ENCODE measurements at places on chromosomes 6 and 20. TPM values are rescaled to one million over a fixed set of nuclear protein-coding genes. Genes with fewer than 3 reads are reported as not detected.
A peak's percentile ranks its signal among the peaks of the same experiment; 100 is the strongest.

DNA sequence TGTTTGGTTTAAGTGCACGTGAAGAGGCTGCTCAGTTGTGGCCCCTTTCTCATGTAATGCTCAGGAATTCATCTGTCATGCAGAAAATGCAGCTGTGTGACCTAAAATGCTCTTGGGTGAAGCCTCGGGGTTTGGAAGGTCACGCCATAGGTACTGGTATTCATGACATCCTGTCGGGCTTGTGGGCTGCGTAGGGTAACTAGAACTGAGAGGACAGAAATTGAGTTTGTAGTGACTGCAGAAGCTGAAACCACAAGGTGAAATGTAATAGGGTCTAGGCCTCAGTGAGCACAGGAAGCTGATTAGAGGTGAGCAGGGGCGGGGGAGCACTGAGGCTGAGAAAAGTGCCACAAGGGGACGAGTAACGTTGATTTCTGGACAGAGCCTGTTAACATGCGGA, 128.8 kb downstream of the SOBP start:
- no peak overlapping the region for H3K4me3 ChIP-seq
- H3K4me1 ChIP-seq = peaks cover 13% of the 10 kb centered on the region
- H3K27me3 ChIP-seq = no peaks in the 10 kb centered on the region
- H3K27ac ChIP-seq = no peak overlapping the region
- DNase-seq = no peak

DNA sequence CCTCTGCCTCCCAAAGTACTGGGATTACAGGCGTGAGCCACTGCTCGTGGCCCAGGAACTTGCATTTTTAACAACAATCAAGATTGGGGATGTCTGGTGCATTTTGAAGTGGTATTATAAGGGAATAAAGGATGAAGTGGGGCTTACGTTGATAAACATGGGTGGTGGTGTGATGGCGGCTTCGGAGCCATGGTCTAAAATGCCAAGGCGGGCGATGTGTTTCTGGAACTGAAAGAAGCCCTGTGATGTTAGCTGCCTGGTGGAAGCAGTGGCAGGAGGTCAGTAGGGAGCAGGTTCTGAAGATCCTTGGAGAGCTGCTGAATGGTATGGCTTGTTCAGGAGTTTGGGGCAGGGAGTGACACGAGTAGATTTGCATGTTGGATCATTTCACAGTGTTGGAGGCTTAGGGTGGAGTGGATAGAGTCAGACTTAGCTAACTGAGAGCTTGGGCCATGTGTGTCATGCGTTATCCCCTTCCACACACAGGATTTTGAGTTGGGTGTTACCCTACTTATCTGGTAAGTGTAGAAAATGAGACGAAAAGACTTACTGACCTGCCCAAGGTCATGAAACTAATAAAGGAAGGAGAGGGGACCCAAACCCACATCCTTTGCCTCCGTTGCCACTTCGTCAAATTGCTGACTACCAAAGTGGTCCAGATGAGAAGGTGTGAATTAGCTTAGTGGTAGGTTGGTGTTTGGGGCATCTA, 1.5 kb downstream of the NELFCD start:
- H3K4me3 ChIP-seq = no peak overlapping the region
- no peak for DNase-seq
- peaks cover 8% of the 10 kb centered on the region for H3K36me3 ChIP-seq
- peaks cover 3% of the 10 kb centered on the region for H3K4me1 ChIP-seq

GRCh38 chr20:34249291-34249690, 8.1 kb downstream of the ASIP start:
- H3K36me3 ChIP-seq = no peaks in the 10 kb centered on the region
- DNase-seq = no peak
- H3K4me1 ChIP-seq = no peaks in the 10 kb centered on the region
- H3K27ac ChIP-seq = no peak overlapping the region
- no peak overlapping the region for H3K4me3 ChIP-seq
- H3K27me3 ChIP-seq = no peaks in the 10 kb centered on the region

- no peak overlapping the region for H3K27ac ChIP-seq
- no peaks in the 10 kb centered on the region for H3K36me3 ChIP-seq
- no peak for DNase-seq
- H3K4me1 ChIP-seq = no peaks in the 10 kb centered on the region
- H3K27me3 ChIP-seq = no peaks in the 10 kb centered on the region
Observed at GRCh38 chr6:156111913-156112312, 656.3 kb upstream of the NOX3 start.

- no peak overlapping the region for H3K4me3 ChIP-seq
- no peaks in the 10 kb centered on the region for H3K36me3 ChIP-seq
- peaks cover 19% of the 10 kb centered on the region for H3K4me1 ChIP-seq
Observed at GRCh38 chr6:106090001-106090400, 3.9 kb downstream of the PRDM1 start.

- H3K27ac ChIP-seq = no peak overlapping the region
- peak overlapping the region; percentile 38 for H3K4me3 ChIP-seq
Observed at GRCh38 chr20:32208499-32209154, 947 bp downstream of the POFUT1 start.

DNA sequence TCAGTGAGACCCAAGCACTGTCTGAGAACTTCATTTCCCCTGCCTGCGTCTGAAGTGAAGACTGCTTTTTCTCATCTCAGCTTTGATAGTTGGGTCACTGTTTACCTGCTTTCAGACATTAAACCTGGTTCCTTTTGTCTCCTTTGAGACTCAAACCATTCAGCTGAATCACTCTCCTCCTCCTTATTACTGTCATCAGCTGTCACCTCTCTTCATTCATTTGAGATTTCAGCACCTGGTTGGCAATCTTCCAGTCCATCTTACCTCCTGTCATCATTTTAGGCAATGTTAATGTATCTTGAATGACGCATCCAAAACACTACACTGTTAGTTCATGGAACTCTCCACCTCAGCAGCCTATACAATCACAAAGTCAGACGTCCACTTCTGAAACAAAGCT, 34.3 kb upstream of the SOX4 start:
- H3K27me3 ChIP-seq = no peaks in the 10 kb centered on the region
- H3K36me3 ChIP-seq = no peaks in the 10 kb centered on the region
- H3K27ac ChIP-seq = no peak overlapping the region
- no peak for DNase-seq
- H3K4me1 ChIP-seq = no peaks in the 10 kb centered on the region

DNA sequence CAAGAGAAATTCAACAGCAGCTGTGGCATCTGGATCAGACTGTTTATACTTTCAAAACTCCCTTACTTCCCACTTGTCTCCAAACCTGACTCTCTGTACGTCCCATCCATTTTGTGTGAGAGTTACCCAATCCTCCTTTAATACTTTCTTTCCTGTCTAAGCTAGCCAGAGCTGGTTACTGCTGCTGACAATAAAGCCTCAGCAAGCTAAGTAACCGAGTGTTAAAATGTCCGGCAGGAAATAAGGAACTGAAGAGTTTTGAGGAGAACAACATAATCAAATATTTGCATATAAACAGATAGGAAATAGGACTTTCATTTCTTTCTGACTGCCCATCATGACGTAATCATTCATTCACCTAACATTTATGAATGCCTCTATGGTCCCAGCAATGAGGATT, 11.6 kb downstream of the TMEM30A start:
- peaks cover 23% of the 10 kb centered on the region for H3K4me1 ChIP-seq
- H3K4me3 ChIP-seq = no peak overlapping the region
- H3K27me3 ChIP-seq = no peaks in the 10 kb centered on the region

- H3K4me3 ChIP-seq = no peak overlapping the region
- DNase-seq = no peak
- no peak overlapping the region for H3K27ac ChIP-seq
- no peaks in the 10 kb centered on the region for H3K4me1 ChIP-seq
- no peaks in the 10 kb centered on the region for H3K36me3 ChIP-seq
Observed at GRCh38 chr6:148999501-148999900, 252.7 kb downstream of the UST start.

GRCh38 chr6:110609101-110609500, 132.7 kb upstream of the SLC22A16 start:
- H3K27me3 ChIP-seq = no peaks in the 10 kb centered on the region
- H3K4me1 ChIP-seq = no peaks in the 10 kb centered on the region
- H3K27ac ChIP-seq = no peak overlapping the region
- H3K36me3 ChIP-seq = no peaks in the 10 kb centered on the region
- H3K4me3 ChIP-seq = no peak overlapping the region
- DNase-seq = no peak

DNA sequence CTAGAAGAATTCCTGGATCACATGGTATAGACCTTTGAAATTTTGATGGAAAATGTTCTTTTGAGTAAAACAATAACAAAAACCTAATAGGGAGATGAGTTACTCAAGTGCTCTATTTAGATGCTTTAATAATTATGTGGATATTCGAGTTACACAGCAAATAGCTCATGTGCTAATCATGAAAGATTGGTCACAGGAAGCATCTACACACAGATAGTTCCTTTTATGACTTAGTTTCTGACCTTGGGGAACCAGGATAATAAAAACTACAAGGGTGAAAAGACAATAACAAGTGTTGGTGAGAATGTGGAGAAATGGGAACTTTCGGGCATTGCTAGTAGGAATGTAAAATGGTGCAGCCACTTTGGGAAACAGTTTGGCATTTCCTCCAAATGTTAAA, 19.7 kb downstream of the UBE2V1 start:
- H3K4me3 ChIP-seq = no peak overlapping the region
- H3K27me3 ChIP-seq = no peaks in the 10 kb centered on the region
- peaks cover 4% of the 10 kb centered on the region for H3K4me1 ChIP-seq
- peaks cover 2% of the 10 kb centered on the region for H3K36me3 ChIP-seq
- no peak for DNase-seq
- no peak overlapping the region for H3K27ac ChIP-seq

DNA sequence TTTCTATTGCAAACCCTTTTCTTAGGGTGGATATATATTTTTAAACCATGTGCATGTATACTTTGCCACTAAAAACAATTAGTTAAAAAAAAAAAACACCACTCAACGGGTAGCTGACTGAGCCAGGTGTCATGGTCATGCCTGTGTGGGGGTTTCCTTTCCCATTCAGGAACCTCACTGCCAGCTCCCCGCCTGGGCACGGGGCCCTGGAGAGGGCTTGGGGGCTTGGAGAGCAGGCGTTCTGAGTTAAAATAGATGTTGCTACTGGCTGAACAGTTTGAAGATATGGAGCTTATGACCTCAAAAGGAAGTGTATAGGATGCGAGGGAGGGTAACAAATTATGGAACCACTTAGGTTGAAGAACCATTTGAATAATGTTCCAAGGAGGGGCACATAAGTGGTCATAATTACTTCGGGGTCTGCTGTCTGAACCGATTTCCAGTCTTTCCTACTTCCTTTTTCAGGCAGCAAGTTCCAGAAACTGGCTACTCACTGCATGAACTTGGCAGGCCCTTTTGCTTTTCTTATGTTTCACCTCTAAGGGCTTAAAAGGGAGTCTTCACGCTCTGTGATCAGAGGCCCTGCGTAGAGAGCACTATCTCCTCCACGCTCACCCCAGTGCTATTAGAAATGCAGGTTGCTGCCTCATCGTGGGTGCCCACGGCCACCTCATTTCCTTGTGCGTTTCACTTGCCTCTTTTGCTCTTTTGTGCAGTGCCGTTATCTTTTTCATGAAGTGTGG, 9.9 kb downstream of the STX16 start:
- H3K27me3 ChIP-seq = no peaks in the 10 kb centered on the region
- H3K36me3 ChIP-seq = peaks cover 4% of the 10 kb centered on the region
- peak; percentile 33 for DNase-seq
- H3K27ac ChIP-seq = no peak overlapping the region

DNA sequence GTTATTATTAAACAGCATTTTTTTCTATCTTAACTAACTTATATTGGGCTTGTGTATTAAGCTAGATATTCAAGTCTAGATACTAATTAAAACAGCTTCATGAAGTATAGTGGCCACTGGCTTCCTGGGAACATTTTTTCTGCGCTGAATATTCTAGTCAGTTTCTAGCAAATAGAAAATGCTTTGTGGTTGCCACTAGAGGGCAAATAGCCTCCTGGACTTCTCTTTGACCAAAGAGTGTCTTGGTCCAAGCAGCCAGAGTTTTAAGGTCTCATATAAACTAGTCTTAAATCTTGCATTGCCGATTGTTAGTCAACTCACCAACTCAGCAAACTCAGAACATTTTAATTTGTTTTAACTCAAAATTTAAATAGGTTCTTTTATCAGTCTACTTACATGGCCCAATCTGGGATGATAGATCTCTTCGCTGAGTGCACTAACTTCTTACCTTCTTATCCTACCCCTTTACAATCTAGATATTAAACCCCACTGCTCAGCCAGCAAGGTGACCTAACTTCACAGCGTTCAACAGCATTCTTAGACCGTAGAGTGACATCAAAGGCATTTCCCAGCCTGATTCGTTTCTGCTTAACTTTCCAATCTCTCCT, 24.6 kb upstream of the ID4 start:
- H3K4me1 ChIP-seq = no peaks in the 10 kb centered on the region
- H3K27ac ChIP-seq = no peak overlapping the region
- H3K27me3 ChIP-seq = no peaks in the 10 kb centered on the region

- H3K4me3 ChIP-seq = no peak overlapping the region
- no peaks in the 10 kb centered on the region for H3K27me3 ChIP-seq
- H3K27ac ChIP-seq = no peak overlapping the region
- no peak for DNase-seq
Observed at GRCh38 chr6:145147559-145147958, 587.8 kb downstream of the EPM2A start.

DNA sequence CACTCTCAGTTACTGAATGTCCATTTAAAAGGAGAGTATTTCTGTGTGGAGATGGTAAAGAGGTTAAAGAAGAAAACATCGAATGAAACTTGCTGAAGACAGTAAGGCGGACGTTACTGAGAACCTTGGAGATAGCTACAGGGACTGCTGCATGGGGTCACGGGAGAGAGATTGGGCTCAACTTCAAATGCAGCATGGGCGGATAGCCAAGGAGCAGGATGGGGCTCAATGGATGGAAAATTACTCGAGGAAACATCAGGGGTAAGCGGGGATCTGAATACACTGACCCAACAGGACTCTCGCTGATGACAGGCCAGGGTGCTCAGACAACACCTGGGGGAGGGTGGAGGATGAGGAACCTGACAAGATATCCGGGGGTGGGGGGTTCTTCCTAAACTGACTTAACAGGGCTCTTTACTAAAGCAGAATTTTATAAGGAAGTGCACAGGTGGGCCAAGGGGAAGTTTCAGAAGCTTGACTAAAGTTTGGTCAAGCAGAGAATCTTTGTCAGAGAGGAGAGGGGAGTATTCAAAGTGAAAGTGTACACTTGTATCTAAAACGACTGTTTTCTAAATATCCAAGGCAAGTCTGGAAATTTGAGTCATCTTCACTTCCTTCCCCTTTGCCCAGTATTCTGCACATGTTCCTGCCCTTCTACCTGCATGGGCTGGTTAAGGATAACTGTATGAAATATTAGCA, 22.8 kb downstream of the ECT2L start:
- H3K27ac ChIP-seq = no peak overlapping the region
- no peaks in the 10 kb centered on the region for H3K36me3 ChIP-seq
- peak; percentile 19 for DNase-seq
- no peak overlapping the region for H3K4me3 ChIP-seq
- peaks cover 23% of the 10 kb centered on the region for H3K4me1 ChIP-seq

Gene OR2J3
- total RNA-seq = not detected

Gene ALDH8A1
- 0.95 TPM for total RNA-seq

Gene PANK2
- 55.3 TPM for total RNA-seq

Gene HLA-DRB5
- total RNA-seq = not detected

Gene PPP1R14C
- not detected for total RNA-seq

Gene MROH8
- 2.7 TPM for total RNA-seq

Gene OR12D3
- not detected for total RNA-seq

Gene TREM1
- not detected for total RNA-seq

Gene RIPPLY2
- total RNA-seq = not detected

Gene TSHZ2
- not detected for total RNA-seq

Gene GZF1
- total RNA-seq = 10.0 TPM

Data from endothelial cell of umbilical vein (primary cell).